Mesothelial cell of epicardium (in vitro differentiated cells): ENCODE measurements at places on chromosomes 5 and 9.

DNA sequence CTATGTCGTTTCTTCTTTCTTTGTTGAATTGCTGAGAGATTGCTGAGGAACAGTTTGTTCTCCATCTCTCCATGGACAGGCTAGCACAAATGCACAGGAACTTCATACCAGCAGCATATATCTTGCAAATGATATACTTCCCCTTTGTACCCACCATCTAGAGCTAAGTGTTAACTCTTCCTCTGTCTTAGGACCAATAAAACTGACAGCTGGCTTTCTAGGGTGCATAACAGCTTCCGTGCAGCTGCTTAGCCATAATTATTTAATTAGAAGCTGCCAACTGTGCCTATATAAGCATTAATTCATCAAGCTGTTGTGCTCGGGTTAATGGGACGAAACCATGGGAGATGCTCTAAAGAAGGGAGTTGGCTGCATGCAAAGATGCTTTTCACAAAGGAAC, 38.7 kb downstream of the KCTD16 start:
- no peak for DNase-seq

GRCh38 chr5:172777881-172778814, 7.2 kb upstream of the DUSP1 start:
- DNase-seq: no peak

GRCh38 chr9:26756881-26757280, 135.7 kb downstream of the CAAP1 start:
- no peak for DNase-seq

- no peak for DNase-seq
These were observed 200.6 kb downstream of the SGCD start for GRCh38 chr5:156527611-156528010.

- DNase-seq: no peak
These were observed 37.9 kb downstream of the ADRB2 start for GRCh38 chr5:148864113-148864841.

DNA sequence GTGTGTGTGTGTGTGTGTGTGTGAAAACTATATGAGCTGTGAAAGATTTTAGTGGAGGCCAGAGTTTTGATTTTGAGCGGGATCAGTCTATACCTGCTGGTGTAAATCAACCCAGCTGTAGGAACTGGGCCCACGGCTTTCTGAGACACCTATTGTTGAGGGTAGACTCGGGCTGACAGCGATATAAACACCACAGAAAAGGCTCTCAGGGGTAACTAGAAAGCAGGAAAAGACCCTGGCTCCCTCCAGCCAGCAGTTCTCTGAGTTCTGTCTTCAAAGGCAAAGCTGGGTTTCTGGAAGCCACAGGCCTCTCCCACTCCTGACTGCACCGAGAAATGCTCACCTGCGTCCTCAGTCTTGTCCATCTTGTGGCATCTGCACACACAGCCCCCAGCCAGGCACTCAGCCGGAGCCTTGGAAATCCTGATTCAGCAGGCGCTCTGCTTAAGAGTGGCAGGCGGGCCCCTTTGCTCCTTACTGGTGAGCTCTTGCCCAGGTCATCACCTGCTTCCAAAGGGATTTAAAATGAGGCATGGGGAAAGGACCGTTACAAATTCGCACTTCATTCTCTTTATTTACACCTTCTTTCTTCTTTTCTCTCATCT, 223.3 kb downstream of the NDUFS4 start:
- DNase-seq: no peak

- DNase-seq: no peak
These were observed 433.7 kb downstream of the ENC1 start for GRCh38 chr5:74206579-74207550.

DNA sequence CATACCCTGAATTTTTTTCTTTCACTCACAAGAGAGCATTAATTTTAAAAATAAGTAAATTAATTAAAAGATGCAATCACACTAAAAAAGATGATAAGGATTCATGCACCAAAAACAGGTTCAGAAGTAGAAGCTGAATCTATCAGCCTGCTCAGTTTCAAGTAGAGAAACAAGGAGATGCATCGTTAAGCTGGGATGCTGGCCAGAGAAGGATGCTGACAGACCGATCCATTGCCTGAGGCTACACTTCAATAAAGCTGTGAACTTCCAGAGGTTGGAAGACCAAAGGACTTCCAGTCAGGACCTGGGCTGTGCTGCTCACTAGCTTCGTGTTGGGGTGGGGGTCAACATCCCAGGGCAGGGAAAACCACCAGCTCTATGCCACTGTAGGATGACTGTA, 457.7 kb downstream of the EFNA5 start:
- DNase-seq: no peak

GRCh38 chr5:59473611-59474010, 419.9 kb downstream of the PDE4D start:
- no peak for DNase-seq

DNA sequence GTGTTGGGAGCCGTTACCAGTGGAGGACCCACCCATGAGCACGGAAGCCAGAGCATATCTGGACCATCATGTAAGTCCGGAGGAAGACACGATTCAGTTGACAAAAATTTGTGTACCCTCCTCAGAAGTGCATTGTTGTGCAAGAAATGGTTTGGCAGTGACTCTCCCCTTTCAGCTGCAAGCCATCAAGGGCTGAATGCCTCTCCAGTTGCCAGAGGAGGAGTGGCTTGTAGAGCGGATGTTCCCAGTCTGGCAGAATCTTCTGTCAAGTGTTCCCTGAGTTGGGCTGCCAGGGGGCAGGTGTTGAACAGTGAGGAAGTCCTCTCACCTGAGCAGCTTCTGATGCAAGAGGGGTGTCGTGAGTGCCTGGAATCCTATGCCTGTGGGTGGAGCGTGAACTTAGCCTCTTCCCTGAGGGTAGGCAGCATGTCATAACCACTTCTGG, 27.6 kb upstream of the CDKN2AIPNL start:
- no peak for DNase-seq

DNA sequence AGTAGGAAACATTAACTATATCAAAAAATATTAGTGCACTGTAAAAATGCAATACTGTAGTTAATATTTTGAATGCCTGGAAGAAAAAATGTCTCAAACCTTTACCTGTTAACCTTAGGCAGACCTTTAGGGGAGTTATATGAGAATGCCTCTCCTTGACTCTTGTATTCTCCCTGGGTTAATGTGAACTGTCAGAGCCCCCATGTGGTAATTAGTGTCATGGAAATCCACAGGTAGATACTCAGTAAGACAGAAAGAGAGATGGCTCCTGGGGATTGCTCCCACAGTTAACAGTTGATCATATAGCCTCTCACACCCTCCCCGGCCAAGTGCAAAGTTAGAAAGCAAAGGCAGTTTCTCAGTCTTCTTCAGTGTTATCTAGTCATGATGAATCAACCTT, 742.8 kb downstream of the NR2F1-AS1 start:
- DNase-seq: no peak

DNA sequence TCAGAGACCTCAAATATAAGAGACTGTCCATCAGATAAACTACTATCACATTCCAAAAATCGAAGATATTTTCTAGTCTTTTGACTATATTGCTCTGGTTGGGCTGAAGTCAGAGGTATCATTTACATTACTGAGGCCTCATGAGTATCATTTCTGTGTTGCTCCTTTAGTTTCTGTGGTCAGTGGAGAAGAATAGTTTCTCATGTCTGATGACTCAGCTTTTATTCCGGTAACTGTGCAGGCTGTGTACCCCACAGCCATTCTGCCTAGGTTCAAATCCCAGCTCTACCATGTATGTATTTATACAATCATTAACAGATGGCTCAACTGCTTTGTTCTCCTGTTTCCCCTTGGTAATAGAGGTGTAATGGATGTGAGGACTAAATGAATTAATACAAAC, 179.3 kb downstream of the ALDH1A1 start:
- no peak for DNase-seq
